ENCODE measurements at places on chromosomes 6 and 20. TPM values are rescaled to one million over a fixed set of nuclear protein-coding genes. Genes with fewer than 3 reads are reported as not detected.

DNA sequence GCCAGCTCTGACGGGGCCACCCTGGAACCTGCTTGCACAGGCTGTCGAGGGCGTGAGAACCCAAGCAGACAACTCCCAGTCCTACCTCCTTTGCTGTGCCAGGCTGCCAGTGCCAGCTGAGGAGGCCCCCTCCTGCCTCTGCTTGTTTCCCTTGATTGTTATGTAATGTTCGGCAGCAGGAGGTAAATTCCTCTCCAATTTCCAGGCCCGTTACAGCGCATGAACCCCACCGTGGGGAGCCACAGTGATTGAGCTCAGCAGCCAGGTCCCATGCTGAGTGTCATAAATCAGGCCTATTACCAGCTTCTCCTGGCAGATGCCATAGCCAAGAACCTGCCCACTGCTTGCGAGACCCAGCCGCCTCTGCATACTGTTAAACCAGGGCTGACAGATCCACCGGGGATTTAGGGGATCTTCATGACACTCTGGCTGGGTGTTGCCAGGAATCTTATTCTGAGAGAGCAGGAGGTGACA, 320.5 kb downstream of the DHX35 start:
- no peak for DNase-seq

Gene SOX18
- total RNA-seq = 13.2 TPM

- DNase-seq = no peak
Observed at GRCh38 chr6:106192824-106193223, 106.7 kb downstream of the PRDM1 start.

Gene METTL24
- 2.8 TPM for total RNA-seq

GRCh38 chr6:28734443-28734959, 189.3 kb downstream of the TRIM27 start:
- no peak for DNase-seq

Gene DEFB128
- total RNA-seq = not detected

Gene SLC17A1
- total RNA-seq = not detected

GRCh38 chr6:168496139-168496996, 55.4 kb downstream of the SMOC2 start:
- DNase-seq = peak; percentile 26

Gene PAX1
- total RNA-seq = not detected

- no peak for DNase-seq
Observed at GRCh38 chr6:119626884-119627619, 277.5 kb upstream of the MAN1A1 start.

- DNase-seq = peak; percentile 60
Observed at GRCh38 chr6:53795702-53796450, 1.1 kb downstream of the LRRC1 start.

GRCh38 chr6:51365566-51365965, 546.9 kb downstream of the TFAP2B start:
- DNase-seq = no peak

DNA sequence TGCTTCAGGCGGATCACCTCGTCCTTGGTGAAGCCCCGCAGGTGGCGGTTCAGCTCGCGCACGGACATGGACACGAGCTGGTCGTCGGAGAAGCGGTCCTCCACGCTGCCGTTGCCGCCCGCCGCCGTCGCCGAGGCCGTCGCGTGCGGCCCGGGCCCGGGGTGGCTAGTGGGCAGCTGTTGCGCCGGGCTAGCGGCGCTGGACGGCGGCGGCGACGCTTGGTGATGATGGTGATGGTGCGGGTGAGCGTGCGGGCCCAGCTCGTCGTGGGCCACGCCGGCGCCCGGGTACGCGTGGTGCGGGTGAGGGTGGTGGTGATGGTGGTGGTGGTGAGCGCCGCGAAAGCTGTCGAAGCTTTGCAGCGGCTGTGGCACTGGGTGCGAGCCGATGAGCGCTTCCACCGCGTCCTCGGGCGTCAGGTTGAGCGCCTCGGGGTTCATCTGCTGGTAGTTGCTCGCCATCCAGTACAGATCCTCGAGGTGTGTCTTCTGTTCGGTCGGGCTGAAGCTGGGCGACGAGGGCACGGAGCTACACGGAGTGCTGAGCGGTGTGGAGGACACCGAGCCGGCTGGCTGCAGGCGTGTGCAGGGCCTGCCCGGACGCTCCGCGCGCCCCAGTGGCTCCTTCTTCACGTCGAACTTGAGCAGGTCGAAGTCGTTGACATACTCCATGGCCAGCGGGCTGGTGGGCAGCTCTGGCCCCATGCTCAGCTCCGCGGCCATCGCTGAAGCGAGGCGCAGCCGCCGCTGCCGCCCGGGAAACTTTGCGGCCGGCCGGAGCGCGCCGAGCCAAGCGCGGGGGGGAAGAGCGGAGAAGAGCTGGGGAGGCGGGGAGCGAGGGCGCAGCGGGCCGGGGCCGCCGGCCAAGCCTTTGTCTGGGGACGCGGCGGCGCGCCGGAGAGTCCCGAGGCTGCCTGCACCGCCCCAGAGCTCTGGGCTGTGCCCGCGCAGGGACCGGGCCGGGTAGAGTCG, 622 bp downstream of the MAFB start:
- no peak for DNase-seq

Gene ARFGEF3
- total RNA-seq = 32.1 TPM

GRCh38 chr6:4185419-4185818, 50.0 kb upstream of the ECI2 start:
- DNase-seq = no peak

DNA sequence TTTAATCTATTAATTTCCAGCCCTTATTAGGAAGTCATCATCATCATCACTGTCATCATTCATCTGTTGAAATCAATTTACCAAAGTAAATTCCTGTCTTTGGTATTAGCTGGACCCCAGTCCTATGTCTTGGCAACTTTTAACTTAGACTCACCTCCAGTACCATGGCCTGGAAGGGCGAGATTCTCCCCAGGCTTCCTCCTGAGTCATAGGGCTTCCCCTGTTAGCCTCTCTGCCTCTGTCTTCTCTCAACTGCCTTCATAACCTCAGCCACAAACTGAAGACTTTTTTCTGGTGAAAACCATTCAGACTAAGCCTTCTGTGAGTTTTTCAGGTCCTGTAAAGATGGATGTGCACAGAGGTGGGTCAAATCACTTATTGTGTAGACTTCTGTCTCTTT, 95.0 kb downstream of the NKAIN2 start:
- no peak for DNase-seq

GRCh38 chr6:4451081-4451480, 315.7 kb upstream of the ECI2 start:
- no peak for DNase-seq

Data from stomach (tissue), 19 donors.